ENCODE measurements at places on chromosomes 6 and 20. TPM values are rescaled to one million over a fixed set of nuclear protein-coding genes. Genes with fewer than 3 reads are reported as not detected.

- no peak for DNase-seq
Observed at GRCh38 chr20:56722042-56722441, 92.9 kb downstream of the TFAP2C start.

The SRF gene
- total RNA-seq, result 11.4 TPM

DNA sequence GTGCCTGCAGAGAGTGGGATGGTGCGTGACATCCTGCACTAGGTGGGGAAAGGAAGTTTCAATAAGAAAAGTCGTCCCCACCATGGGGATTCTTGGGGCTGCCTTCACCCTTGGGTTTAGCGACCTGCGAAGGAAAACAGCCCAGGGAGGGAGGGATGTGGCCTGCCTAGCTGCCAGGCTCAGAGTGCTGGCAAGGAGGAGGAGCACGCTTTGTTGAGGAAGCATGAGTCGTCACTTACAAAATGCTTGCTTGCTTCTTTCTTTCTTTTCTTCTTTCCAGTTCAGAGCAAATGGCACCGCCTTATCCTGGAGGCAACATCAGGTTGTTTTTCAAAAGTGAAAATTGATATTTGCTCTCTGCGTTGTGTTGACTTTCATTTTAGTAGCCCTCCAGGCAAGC lies 123.2 kb downstream of the TFAP2C start:
- DNase-seq, result no peak

The PRDM1 gene
- 0.86 TPM for total RNA-seq

The PRL gene
- total RNA-seq, result not detected

GRCh38 chr6:17656092-17656491 lies 50.6 kb downstream of the NUP153 start:
- DNase-seq, result no peak

GRCh38 chr20:7346562-7346961 lies 579.1 kb downstream of the BMP2 start:
- no peak for DNase-seq

The GSTA1 gene
- total RNA-seq, result 2,332 TPM

The FAM229B gene
- total RNA-seq, result 9.6 TPM

DNA sequence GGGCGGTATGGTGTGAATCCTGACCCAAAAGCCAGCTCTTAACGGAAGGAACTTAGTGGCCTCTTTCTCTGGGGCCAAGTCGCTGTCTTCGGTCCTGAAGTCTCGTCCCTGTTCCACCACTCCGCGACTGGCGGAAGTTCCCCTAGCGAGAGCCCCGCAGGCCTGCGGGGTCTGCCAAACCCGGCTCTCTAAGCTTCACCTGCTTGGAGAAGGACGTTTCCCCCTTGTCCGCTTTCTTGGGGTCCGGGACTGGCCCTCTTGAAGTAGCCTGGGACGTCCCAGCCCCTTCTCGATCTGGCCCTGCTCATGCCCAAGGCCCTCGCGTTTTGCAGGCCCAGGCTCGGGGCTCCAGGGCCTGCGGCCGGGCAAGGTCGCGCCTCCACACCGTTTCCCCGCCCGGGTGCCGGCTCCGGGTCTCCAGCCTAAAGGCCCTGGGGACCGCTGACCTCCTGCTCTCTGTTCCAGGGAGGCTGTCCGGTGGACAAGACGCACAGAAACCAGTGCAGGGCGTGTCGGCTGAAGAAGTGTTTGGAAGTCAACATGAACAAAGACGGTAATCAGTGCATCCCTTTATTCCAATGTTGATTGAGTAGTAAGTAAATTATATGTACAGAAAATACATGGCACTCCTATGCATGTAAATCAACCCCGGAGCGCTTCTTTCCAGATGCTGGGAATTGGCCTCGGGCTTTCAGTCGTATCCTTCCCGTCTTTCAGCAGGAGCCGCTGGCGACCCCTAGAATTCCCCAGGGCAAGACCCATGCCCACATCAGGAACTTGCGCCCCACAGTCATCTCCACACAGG lies 8.8 kb downstream of the NR2E1 start:
- peak; percentile 36 for DNase-seq

DNA sequence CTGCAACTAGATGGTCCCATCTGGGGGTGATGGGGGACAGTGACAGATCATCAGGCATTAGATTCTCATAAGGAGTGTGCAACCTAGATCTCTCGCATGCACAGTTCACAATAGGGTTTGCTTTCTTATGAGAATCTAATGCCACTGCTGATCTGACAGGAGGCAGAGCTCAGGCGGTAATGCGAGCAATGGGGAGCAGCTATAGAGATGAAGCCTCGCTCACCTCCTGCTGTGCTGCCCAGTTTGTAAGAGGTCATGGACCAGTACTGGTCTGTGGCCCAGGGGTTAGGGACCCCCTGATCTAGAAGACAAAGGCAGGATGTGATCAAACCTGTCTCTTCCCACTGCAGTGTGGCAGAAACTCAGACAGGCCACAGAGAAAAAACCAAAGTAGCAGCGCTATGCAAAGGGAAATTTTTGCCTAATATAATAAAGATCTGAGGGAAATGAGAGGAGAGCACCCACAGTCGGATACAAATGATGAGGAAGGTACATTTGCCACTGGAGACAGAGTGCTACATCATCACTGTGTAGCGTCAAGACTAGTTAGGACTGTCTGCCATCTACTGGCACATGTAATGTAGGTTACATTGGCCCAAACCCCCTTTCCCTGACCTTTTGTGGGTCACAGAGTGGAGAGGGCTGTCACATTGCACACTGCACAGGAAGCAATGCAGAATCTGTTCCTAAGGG lies 4.1 kb upstream of the LY86 start:
- DNase-seq, result no peak

DNA sequence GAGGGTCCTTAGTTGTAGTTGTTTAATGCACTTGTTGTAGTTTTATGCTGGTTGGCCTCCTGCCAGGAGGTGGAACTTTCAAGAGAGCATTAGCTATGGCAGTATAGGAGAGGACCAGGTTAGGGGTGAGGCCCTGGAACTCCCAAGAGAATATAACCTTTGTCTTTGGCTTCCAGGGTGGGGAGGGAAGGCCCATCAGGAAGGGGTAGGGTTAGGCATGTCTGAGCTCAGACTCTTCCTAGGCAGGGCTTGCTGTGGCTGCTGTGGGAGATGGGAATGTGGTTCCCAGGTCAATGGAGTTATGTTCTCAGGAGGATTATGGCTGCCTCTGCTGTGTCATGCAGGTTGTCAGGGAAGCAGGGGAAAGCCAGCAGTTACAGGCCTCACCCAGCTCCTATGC lies 20.0 kb upstream of the GABRR1 start:
- no peak for DNase-seq

- no peak for DNase-seq
Observed at GRCh38 chr6:84554074-84554473, 210.3 kb downstream of the TBX18 start.

The EEF1A2 gene
- 0.33 TPM for total RNA-seq

The TBP gene
- 9.1 TPM for total RNA-seq

- no peak for DNase-seq
Observed at GRCh38 chr6:151284012-151284411, 44.2 kb downstream of the AKAP12 start.

The SYCP2L gene
- not detected for total RNA-seq

DNA sequence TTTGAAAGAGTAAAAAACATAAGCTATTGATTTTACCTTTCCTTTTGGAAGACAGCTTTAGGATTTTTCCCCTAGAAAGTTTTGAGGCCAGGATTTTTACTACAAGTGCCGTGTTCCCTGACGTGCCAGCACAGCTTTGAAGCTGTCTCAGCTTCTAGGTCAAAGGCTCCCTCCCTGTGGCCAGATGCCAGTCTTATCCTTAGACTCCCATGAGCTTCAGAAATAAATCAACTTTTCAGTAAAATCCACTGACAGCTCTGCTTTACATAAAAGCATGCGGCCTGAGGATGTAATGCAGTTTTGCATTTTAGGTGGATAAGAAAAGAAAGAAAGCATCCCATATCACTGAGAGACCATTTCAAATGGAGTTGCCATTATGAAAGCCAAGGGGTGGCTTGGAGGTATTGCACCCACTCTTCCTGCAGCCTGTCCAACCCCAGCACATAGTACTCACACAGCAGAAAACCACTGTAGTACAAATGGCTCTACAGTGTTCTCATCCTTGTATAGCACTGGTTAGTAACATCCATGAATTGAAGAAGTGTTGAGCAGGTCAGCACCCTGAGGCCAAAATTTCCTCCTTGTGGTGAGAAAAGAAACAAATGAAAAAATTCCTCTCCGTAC lies 15.2 kb upstream of the ATXN1 start:
- peak; percentile 56 for DNase-seq

- DNase-seq, result no peak
Observed at GRCh38 chr6:43020847-43021246, 576 bp upstream of the RRP36 start.

All from right lobe of liver (tissue), 6 donors.